ENCODE measurements at places on chromosomes 7 and 10. TPM values are rescaled to one million over a fixed set of nuclear protein-coding genes. Genes with fewer than 3 reads are reported as not detected.

Gene SGPL1
- 16.1 TPM for polyA plus RNA-seq

Gene MRLN
- polyA plus RNA-seq: not detected

Gene ODAD2
- 0.34 TPM for polyA plus RNA-seq

Gene ANKRD1
- polyA plus RNA-seq: 13.1 TPM

DNA sequence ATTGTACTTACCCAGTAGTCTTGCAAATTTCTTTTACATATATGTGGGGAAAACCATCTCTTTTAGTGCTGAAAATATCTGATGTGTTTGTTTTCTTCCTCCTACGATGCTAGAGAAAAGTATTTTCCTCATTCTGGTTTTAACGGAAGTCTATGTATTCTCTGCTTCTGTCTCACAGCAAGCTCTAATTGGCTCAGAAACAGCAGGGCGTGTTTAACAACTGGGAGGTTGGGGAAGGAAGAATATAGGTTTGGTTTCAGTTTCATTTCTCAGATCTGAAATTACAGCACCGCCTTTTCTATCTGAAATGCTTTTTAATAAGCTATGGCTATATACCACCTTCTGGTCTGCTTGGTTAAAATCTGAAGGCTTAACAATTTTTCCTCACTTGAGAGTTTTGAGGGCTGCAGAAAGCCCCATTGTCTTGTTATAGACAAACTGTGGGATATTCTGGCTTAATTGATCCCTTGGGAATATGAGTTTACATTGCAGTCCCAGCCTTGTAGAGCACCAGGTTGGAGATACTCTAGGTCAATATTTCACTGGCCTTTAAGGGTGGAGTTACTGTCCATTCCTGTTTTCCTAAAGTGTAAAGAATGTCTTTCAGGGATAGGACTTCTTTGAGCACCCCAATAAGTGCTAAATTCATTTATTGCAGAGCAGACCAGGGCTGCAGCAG, at the start of gene SAMD9:
SAMD9 (minus strand) TSS at position 128 of the 679 bp plus-strand sequence. CDS start 11,882 bp downstream, outside the sequence.
- H3K4me3 ChIP-seq: peak within 1 kb of the TSS; percentile 76
- H3K4me1 ChIP-seq: peaks cover 7% of the 10 kb centered on the region
- DNase-seq: peak; percentile 74
- peak within 1 kb of the TSS; percentile 64 for H3K27ac ChIP-seq
- no peaks in the 10 kb centered on the region for H3K27me3 ChIP-seq

GRCh38 chr10:117699436-117700075, 157.0 kb downstream of the EMX2 start:
- no peak for DNase-seq
- H3K27me3 ChIP-seq: no peaks in the 10 kb centered on the region
- H3K36me3 ChIP-seq: no peaks in the 10 kb centered on the region
- H3K27ac ChIP-seq: no peak overlapping the region

DNA sequence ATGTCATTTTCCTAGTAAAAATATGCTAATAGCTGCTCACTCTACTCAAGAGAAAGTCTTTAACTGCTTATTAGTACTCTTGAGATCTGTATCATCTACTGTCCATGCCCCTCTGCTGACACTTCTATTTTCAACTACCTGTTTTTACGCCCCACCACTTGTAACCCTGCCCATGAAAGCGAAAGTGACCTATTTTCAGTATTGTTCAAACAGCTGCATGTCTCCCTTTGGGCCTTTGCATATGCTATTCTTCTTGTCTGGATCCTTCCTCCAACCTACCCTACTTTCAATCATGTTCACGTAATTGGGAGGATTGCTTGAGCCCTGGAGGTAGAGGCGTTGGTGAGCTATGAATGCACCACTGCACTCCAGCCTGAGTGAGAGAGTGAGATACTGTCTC, 1481.3 kb downstream of the GATA3 start:
- no peak for DNase-seq
- H3K36me3 ChIP-seq: no peaks in the 10 kb centered on the region
- no peak overlapping the region for H3K27ac ChIP-seq

GRCh38 chr10:133324857-133325260, 11.8 kb downstream of the CALY start:
- H3K4me1 ChIP-seq: peaks cover 9% of the 10 kb centered on the region
- no peak overlapping the region for H3K27ac ChIP-seq
- H3K4me3 ChIP-seq: no peak overlapping the region

DNA sequence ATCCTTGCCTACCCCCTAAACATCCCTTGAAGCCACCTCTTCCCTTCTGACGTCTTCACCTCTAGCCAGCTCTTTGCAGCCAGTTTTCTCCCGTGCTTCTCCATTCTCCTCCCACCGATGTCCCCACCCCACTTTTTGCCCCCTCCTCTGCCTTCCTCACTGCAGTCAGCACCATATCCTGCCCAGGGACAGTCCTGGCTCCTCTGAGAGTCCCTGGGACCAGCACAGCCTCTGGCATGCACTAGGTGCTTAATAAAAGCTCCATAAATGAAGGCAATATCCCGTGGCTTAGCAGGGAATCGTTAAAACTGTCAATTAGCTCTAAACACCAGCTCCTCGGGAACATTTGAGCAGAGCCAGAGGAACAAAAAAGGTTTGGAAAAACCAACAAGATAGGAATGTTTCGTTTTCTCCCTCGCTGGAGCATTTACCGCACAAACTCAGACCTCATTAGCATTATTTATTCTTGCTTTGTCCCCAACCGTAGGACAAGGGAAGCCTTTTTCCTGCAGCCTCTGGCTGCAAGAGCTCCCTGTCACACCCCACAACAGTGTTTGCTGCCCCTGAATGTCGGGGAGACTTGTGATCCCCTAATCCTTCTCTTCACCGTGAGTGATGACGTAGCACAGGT, 16.1 kb downstream of the MYL10 start:
- peaks cover 3% of the 10 kb centered on the region for H3K27me3 ChIP-seq
- H3K4me1 ChIP-seq: no peaks in the 10 kb centered on the region
- no peak overlapping the region for H3K27ac ChIP-seq
- H3K36me3 ChIP-seq: no peaks in the 10 kb centered on the region
- no peak for DNase-seq

- no peaks in the 10 kb centered on the region for H3K4me1 ChIP-seq
- DNase-seq: no peak
- no peaks in the 10 kb centered on the region for H3K36me3 ChIP-seq
- no peak overlapping the region for H3K27ac ChIP-seq
- H3K27me3 ChIP-seq: no peaks in the 10 kb centered on the region
- H3K4me3 ChIP-seq: no peak overlapping the region
These were observed 410.0 kb downstream of the EXOC4 start for GRCh38 chr7:133662830-133663229.

DNA sequence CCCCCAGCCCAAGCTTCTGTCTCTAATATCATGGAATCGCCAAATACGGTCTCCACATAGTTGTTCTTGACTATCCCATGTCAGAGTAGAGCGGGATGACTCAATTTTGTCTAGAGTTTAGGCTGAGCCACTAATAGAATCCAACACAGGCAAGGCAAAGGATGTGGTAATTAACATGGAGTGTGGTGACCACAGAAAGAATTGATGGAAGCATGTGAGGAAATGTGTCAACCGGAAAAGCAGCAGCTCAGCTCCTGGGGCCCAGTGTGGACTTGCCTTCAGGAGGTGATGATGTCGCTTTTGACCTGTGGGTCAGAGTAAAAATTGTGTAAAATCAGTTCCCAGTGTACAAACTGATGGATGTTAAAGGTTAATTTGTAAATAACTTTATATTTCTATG, 139.3 kb upstream of the KLF6 start:
- no peak overlapping the region for H3K4me3 ChIP-seq
- no peaks in the 10 kb centered on the region for H3K36me3 ChIP-seq
- peak; percentile 88 for DNase-seq
- H3K27me3 ChIP-seq: no peaks in the 10 kb centered on the region
- H3K27ac ChIP-seq: peak overlapping the region; percentile 43

GRCh38 chr7:41205600-41205999, 497.3 kb downstream of the INHBA start:
- no peak overlapping the region for H3K27ac ChIP-seq
- H3K4me1 ChIP-seq: no peaks in the 10 kb centered on the region
- no peaks in the 10 kb centered on the region for H3K27me3 ChIP-seq
- H3K36me3 ChIP-seq: no peaks in the 10 kb centered on the region
- no peak overlapping the region for H3K4me3 ChIP-seq

DNA sequence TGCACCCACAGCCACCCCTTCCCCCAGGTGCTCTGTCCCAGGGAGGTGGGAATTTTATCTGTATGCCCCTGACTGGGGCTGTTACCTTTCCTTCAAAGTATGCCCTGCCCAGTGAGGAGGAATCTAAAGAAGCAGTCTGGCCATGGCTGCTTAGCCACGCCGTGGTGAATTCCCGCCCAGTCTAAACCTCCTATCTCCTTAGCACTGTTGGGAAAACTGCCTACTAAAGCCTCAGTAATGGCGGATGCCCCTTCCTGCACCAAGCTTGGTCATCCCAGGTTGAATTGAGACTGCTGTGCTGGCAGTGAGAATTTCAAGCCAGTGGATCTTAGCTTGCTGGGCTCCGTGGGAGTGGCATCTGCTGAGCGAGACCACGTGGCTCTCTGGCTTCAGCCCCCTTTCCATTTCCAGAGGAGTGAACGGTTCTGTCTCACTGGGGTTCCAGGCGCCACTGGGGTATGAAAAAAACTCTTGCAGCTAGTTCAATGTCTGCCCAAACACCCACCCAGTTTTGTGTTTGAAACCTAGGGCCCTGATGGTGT, 87.2 kb downstream of the ABCC2 start:
- H3K36me3 ChIP-seq: no peaks in the 10 kb centered on the region
- H3K27me3 ChIP-seq: no peaks in the 10 kb centered on the region
- H3K4me3 ChIP-seq: no peak overlapping the region
- DNase-seq: no peak
